ENCODE measurements at places on chromosomes 16 and 17.

DNA sequence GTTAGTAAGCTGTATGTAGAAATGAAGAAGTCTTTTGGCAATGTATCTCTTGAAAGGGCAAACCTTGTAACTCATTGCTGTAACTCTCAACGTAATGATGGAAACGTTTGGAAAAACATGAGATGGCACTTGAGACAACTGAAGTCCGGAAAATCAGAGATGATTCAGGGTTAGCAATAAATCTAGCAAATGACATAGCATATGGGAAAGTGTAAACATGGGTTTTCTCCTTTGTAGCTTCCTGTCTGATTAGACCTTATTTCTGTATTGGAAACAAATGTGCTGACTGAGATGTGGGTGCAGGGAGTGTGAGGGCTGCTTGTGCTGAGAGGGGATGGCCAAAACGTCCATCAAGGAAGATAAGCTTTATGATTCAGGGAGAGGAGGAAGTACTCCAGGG is 110.7 kb upstream of the FAM20A start:
- no peak for DNase-seq

DNA sequence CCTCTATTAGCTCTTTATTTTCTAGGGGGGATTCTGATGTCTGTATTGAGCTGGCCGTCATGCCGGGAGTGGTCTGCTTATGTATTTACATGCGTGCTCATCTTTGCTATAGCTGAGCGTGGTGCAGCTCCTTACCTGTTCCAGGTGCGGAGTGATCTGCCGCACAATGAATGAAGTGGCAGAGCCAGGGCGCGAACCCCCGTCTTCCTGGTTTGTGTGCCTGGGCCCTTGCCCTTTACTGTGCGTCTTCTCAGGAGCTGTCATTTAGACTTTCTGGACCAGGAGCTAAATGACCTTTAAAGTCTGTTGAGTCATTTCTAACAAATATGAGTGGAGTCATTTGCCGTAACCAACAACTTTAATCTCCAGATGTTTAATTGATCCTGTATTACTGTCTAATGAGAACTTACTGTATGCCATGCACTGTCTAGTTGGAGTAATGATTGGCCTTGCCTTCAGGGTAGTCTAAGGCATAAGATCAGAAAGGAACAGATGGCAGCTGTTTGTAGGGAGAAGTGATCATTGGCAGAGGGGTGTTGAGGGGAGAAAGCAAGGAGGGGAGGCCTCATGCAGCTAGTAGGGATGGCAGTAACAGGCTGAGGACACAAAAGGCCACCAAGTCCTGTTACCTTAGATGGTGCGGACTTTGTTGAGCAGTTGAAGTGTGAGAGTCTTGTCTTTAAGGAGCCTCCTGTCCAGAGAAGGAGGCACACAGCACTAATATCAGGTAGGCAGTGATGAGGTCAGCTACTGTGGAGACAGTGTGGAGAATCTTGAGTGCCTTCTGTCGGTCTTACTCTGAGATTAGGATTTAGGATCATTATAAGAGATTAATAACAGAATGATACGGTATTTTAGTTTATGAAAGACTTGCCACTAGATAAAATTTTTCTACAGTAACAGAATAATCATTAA is 53.9 kb downstream of the USP10 start:
- DNase-seq = no peak

- DNase-seq = no peak
These were observed 7.3 kb upstream of the CAPNS2 start for GRCh38 chr16:55559233-55559632.

DNA sequence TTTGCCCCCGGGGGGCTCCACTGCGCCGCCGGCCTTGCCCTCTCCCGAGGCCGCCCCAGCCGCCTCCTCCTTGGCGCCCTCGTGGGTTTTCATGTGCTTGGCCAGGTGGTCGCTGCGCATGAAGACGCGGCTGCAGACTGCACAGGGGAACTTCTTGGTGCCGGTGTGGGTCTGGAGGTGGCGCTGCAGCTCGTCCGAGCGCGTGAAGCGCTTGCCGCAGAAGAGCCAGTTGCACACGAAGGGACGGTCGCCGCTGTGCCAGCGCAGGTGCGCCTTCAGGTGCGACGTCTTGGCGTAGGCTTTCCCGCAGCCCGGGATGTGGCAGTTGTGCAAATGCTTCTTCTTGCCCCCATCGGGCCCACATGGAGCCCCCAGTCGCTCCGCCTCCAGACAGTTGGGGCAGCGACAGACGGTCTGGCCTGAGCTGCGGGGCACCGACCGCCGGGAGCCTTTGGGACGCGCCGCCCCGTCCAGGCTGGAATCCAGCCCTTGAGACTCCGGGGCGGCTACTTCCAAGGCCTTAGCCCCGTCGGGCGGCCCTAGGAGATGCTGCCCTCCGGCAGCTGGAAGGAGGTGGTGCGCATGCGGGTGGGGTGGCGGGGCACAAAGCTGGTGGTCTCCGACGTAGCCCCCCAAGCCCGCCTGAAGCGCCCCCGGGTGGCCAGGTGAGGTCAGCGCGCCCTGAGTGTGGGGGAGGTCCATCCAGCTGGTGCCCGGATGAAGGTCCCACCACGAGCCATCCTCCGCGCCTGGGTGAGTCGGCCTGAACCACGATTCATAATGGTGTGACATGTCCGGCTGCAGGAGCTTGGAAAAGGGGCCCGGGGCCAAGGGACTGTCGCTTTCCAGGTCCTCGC is 3.4 kb downstream of the SP6 start:
- DNase-seq = no peak

GRCh38 chr17:69945698-69946185 is 129.3 kb upstream of the KCNJ16 start:
- DNase-seq = no peak

DNA sequence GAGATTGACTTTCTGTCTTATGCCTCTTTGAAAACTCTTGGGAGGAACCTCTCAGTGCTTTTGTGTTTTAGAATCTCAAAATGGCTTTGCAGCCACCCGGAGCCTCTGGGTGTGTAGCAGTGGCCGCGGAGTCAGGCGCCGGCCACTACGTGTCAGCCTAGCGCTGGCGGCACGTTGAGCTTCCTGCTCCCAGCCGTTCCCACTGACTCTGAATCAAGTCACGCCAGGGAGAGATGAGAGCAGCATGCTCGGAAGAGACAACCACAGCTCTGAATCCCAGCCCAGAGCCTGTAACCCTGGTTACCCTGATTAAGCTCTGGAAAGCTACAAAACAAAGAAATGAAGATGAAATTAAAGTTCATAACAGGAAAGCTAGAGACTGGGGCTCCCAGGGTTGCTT is 97.4 kb upstream of the CACNG5 start:
- DNase-seq = no peak

DNA sequence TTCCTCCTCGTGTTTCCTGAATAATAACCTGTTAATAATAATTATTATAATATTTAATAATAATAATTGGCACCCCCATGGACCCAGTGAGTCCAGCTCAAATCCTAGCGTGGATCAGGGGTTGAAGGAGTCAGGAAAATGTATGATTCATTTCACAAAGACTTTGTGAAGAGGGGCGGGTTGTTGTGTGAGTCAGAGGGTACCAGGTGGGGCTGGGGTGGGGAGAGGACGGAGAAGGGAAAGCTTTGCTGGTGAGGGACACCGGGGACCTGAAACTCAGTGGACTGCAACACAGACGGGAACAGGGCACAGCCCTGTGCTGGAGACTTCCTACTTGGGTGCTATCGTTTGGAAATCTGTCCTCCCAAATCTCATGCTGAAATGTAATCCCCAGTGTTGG is 3.1 kb upstream of the ADORA2B start:
- no peak for DNase-seq

DNA sequence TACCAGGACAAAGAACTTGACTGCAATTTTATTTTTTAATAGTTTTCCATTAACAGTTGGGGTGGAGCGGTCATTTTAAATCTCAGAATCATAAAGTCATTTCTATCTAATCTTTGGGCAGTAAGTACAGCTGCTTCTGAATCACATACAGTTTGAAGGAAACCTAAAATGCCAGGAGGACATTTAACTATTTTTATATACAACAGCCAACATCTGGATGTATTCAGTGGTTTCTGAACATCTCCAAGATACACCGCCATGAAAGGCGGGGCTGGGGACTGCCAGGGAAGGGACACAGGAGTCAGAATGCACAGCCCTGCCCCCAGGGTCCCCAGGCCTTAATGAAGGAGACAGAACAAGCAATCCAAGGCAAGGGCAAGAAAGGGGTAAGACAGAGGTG is 392.3 kb downstream of the SLC39A11 start:
- DNase-seq = no peak

DNA sequence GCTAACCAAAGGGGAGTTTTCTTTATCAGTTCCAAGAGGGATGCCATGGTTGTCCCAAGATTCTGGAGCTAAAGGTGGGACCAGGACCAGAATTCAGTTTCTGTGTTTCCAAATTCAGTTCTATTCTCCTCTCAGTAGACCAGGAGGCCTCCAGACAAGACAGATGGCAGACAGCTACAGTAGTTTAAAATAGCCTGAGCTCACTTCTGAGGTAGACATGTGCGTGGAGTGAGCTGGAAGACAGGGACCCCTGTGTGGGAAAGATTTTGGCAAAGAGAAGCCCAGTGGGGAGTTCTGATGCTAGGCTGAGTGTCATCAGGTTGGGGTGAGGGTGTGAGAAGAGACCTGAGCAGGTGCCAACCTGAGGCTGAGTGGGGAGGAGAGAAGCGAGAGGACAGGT is 95.4 kb downstream of the PRKCB start:
- DNase-seq = no peak

GRCh38 chr17:1039511-1040215 is 42.7 kb downstream of the TIMM22 start:
- no peak for DNase-seq

- DNase-seq = no peak
These were observed 5.5 kb downstream of the TANGO6 start for GRCh38 chr16:68848786-68849185.

DNA sequence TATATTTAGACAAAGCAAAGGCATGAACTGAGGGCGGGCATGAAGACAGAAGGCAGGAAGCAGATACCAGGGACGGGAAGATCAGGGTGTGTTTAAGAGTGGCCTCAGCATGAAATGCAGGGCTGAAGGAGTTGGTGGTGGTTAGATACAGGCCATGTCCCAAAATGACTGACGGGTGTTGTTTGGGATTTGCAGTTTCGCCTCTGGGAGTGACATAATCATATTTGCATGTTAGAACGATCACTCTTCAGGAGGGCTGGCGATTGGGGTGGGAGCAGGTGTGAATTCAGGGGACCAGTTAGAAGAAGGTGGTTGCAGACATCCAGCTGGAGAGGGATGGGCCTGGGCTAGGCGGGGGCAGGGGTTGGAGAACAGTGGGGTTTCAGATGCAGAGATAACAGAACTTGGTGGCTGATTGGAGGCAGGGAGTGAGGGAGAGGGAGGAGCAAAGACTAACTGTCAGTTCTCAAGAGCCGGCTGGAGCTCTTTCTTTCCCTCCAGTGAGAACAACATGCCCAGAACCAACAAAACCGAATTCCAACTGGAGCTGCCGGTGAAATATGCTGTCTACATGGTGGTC is 27.2 kb upstream of the ITGAX start:
- DNase-seq = no peak

DNA sequence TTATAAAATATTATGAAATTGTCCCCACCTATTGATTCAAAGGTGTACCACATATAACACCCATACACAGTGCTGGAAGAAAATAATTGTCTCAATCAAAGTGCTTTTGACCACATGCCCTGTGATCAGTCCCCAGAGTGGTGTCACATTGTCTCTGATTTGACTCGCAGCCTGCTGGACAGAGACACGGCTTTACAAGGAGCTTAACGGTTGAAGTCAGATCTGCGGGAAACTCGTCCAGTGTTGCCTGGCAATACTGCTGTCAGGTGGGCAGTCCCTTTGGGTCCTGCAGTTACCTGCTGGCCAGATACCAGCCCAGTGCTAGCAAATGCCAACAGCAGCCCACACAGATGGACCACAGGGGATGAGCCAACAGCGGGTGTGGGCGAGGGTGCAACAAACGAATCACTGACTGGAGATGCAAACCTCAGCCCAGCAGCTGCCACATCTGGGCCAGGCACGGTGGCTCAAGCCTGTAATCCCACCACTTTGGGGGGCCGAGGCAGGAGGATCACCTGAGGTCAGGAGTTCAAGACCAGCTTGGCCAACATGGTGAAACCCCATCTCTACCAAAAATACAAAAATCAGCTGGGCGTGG is 26.2 kb upstream of the SSTR2 start:
- no peak for DNase-seq

- DNase-seq = no peak
These were observed 13.8 kb upstream of the TMEM98 start for GRCh38 chr17:32914181-32914580.

DNA sequence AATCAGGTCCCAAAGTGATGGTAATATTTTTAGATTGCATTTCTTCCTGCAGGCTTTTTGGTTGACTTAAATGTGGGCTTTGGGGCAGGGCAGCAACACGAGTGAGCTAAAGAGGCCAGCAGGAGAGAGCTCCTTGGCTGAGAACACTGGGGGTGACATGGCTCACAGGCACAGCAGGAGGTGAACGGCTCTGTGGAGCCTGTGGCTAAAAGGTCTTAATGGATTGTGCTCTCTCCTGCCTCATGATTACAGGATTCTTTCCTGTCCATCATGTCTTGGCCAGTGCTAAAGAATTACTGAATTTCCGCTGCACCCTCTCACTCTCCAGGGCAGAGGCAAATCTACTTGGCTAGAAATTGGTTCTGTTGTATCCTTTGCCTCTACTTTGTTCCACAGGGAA is 366.6 kb downstream of the HS3ST4 start:
- DNase-seq = no peak

DNA sequence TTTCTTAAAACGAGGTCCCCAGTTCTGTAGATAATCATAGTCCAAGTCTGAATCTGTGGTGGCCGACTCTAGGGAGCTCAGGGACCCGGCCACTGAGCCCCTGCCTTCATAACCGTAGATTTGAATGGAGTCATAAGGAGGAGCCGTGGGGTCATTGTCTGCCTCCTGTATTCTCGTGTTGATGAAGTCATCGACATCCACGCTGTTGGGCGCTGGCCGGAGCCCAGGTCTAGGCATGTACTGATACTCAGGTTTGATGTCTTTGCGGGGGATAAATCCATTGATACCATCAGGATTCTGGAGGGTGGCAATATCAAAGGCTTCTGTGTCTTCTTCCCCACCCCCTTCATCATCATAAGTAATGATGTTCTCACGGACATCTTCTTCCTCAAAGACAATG is 174.2 kb downstream of the CDH11 start:
- no peak for DNase-seq

DNA sequence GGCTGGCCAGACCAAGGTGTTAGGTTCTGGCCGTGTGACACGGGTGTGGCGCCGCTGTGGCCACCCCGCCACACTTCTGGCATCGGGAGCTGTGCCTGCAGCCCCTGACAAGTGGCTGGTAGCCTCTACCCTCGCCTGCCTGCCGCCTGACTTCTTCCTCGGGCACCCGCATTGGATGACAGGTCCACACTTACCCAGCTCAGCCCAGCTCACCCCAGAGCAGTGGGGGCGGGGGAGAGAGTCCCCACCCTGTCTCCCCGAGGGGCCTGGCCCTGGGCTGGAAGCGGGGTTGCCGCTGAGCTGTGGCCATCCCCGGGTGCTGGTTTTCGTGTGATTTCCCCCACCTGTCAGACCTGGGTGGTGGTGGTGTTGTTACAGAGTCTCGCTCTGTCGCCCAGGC is 53.9 kb upstream of the ACSF3 start:
- DNase-seq = no peak

Measured in T follicular helper cell (primary cell).